ENCODE measurements at places on chromosomes 5 and 9. TPM values are rescaled to one million over a fixed set of nuclear protein-coding genes. Genes with fewer than 3 reads are reported as not detected.

Gene INSL4
- total RNA-seq, result not detected

Gene GADD45G
- total RNA-seq, result 0.72 TPM

Gene UBE2QL1
- total RNA-seq, result not detected

Gene MARCHF11
- total RNA-seq, result not detected

Gene SGCD
- not detected for total RNA-seq

Gene LHX2
- total RNA-seq, result not detected

Gene MEIKIN
- total RNA-seq, result 1.9 TPM

Gene FOXD4L4
- not detected for total RNA-seq

All from activated naive CD4-positive, alpha-beta T cell treated with anti-CD3 and anti-CD28 coated beads for 36 hours (primary cell).